ENCODE measurements at places on chromosomes 13 and 19.
A peak's percentile ranks its signal among the peaks of the same experiment; 100 is the strongest.

DNA sequence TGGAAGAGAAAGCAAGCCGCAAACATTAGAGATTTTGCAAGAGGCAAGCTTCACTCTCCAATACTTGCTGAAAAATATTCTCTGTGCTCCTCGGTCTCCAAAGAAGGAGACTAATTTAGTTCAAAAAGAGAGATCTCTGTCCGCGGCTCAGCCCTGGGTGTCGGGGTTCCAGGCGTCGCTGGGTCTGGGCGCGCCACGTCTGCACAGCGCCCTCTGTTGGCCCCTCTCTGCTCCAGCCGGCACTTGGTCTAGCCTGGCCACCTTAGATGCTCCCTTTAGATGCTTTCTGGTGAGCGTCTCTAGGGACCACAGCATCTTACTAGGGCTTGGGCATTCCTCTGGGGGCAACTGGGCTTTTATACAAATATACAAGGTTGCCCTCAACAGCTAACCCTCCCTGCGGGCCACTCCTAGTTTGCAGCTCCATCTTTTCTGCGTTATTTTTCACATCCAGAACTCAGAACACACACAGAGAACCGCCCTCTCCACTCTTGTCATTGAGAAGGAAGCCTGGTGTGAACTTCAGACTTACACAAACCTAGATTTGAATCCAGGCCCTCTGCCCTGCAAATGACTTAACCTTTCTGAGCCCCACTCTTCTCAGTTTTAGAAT lies 78.3 kb downstream of the CYSLTR2 start:
- DNase-seq = peak; percentile 45

DNA sequence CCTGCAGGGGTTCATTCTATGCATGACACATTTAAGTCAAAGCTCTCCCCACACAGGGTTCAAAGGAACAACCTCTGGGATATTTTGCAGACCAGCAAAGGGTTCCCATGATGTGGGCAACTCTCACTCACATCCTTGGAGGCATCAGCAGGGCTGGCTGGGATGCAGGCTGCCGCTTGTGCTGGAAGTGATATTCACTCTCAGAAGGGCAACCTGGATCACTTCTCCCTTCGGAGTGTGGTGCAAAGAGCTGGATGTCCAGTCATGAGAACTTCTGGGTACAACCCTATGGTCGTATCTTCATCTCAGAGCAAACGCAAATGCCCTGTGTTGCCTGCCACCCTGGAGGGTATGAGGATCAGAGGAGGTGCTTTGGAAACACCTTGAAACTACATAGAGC lies 98.6 kb downstream of the ZDHHC20 start:
- DNase-seq = no peak

DNA sequence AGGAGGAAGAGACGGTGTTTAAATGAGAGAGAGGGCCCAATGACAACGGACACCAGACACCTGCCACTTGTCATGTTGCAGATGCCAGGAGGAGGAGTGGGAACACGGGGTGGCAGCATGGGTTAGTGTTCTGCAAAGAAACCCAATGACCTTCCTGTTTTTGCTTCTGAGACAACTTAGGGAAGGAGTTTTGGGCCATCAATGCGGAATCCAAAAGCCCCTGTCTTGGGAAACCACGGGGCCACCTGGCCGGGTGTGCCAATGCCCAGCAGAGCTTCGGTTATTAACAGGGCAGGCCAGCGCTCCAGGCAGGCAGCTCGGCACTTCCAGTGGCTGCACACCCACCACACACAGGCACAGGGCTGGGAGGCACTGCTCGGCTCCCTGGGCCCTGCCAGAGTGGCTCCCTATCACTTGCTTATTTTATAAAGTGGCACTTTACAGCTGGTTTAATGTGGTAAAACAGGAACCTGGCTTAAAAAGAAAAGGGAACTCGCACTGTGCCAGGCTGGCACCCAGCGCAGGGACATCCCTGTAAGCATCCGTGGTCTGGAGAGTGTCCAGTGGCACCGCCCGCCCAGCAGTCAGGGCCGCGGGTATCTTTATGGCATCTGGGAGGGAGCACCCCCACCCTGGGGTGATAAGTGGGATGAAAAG lies 19.1 kb downstream of the ELL start:
- no peak for DNase-seq

- no peak for DNase-seq
These were observed 165.2 kb downstream of the URI1 start for GRCh38 chr19:30107251-30107650.

DNA sequence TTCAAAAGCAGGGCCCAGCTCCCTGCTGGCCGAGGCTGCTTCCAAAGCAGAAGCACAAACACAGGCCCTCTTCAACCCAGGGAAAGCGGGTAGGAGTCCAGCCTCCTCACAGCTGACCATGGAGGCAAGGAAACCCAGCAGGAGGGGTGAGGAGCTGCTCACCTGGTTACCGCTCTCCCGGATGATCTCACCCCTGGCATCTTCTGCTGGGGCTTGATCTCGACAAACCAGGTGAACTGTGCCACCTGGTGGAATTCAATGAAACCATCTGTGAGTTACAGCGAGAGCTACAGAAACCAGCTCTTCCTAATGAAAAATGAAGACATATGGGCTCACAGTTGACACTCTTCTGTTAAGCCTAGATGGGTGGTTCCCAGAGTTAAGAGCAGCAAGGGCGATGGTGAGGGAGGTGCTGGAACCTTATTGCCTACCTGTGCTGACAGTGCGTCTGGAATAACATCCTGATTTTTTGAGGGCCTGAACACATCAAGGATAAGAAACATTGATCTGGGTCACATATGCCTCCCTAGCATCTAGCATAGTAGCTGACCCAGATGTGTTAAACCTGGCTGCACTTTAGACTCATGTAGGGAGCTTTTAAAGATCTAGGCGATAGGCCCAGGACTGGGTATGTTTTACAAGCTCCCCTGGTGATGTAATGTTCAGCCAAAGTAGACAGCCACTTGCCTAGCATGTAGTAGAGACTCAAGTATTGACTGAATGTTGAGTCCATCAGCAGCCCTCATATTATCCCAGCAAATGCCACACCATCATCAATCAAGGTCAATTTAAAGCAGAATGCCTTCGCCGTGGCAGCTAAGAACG lies 6.1 kb downstream of the DHRS12 start:
- DNase-seq = no peak

- DNase-seq = no peak
These were observed 5.8 kb downstream of the KDELR1 start for GRCh38 chr19:48385461-48386087.

DNA sequence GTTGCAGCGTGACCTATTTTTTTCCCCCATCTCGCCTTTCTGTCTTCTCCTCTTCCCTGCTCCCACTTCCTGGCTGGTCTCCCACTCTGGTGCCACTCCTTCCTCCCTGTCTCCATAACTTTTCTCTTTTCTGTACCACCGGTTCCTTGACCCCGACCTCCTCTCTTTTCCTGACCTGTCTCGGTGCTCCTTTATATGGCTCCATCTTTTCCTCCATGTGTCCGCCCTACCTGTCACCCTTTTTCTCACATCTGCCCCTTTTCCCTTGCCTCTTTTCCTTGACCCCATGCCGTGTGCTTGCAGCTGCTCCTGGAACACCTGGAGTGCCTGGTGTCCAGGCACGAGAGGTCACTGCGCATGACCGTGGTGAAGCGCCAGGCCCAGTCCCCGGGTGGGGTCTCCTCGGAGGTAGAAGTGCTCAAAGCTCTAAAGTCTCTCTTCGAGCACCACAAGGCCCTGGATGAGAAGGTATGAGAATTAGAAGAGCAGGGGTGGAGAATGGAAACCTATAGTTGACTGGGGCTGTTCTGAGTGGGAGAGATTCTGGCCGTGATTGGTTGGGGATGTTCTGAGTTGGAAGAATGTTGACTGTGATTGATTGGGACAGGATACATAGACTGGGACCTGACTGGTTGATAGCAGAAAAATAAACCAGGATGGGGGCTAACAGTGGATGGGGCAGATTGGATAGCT lies 9.3 kb downstream of the PPFIA3 start:
- no peak for DNase-seq
